ENCODE measurements at places on chromosomes 16 and 17.

- no peak for DNase-seq
These were observed 53.4 kb upstream of the CBX4 start for GRCh38 chr17:79892457-79893241.

GRCh38 chr16:27978876-27979275, 84.6 kb downstream of the GSG1L start:
- DNase-seq, result no peak

DNA sequence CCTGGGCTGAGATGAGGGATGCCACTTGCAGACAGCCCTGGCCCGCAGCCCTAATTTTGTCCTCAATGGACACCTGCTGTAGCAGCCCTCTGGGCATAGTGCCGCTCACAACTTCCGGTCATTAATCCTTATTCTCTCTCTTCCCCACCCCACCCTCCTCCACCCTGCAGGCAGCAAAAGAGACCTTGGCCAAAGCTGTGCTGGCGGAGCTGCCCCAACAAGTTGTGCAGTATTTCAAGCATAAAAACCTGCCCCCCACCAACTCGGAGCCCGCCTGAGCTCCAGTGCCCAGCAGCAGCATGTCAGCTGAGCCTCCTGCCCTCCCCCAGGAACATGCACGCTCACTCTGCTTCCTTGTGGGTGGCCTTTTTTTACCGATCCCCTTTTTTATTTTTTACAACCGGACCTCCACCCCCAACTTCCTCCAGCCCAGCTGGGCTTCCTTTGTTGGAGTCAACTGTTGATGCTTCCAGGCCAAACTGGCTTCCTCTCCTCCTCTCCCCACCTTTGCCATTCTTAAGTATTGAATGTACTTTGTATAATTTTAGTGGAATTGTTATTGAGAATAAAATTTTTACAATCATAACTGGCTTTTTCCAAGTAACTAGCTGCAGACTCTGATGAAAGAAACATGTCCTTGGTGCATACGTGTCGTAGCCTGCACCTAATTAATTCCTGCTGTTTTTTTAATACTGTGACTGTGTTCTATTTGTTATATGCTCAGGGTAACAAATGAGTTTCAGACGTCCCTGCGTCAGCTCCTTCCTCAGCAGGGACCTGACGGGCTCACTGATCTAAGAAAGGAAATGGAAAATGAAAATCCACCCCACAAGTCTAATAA, 38.2 kb downstream of the PSME3IP1 start:
- DNase-seq, result no peak

- DNase-seq, result no peak
These were observed 26.3 kb downstream of the ADORA2B start for GRCh38 chr17:15971098-15971678.

DNA sequence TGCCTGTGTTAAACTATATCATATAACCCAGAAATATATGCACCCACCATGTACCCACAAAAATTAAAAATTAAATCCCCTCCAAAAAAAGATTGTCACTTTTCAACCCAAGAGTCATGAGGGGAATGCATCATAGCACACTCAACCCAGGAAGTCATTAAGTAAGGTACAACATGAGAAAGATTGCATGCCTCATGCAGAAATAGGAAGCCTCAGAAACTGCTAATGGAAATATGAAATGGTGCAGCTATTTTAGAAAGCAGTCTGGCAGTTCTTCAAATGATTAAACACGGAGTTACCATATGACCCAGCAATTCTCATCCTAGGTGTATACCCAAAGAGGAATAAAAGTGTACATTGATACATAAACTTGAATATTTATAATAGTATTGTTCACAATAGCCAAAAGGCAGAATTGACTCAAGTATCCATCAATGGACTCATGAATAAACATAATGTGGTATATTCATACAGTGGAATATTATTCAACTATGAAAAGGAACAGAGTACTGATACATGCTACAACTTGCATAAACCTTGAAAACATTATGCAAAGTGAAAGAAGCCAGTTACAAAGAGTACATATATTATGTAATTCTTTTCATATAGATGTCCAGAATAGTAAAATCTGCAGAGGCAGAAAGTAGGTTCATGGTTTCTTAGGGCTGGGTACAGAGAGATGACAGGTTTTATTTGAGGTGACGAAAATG, 70.4 kb downstream of the TMEM100 start:
- no peak for DNase-seq

DNA sequence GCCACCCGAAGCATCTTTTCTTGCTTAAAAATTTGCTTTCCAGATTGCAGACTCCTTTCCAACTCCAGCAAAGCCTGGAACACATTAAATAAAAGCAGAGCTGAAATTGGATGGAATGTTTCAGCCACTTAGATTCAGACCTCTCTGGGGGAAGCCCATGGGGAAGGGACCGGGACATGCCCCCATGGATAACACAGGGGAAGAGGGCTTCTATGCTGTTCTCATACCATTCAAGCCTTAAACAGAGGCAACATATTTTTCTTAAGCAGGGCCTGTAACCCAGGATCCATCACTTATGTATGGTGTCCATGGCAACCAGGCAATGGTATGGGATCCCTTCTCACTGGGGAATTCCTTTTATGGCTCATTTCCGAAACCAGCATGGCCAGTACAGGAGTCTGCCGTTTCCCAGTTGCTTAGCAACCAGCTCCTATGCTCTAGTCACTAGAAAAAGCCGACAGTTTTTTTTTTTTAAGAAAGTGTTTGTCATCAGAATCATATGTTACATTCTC, 62.0 kb upstream of the MARCHF10 start:
- peak; percentile 10 for DNase-seq

DNA sequence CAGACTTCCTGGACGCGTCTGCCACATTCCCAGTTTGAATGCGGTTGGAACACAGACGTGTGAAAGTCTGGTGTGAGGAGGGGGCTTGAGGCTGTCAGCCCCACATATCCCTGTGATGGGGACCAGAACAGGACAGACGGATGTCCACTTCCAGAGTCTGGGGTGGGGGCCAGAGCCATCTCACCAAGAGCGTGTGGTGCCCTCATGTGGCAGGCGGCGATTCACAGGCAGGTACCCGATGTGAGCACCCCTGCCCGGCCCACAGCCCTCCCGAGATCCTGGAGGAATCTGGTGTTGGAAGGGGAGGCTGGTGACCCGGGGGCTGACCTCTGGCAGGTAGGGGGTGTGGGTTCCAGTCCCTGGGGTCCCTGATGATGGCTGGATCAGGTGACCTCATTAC, 51.5 kb downstream of the ENGASE start:
- DNase-seq, result no peak

- no peak for DNase-seq
These were observed 21.2 kb downstream of the PCTP start for GRCh38 chr17:55772086-55772485.

GRCh38 chr17:64709481-64709880, 47.4 kb upstream of the SMURF2 start:
- no peak for DNase-seq

DNA sequence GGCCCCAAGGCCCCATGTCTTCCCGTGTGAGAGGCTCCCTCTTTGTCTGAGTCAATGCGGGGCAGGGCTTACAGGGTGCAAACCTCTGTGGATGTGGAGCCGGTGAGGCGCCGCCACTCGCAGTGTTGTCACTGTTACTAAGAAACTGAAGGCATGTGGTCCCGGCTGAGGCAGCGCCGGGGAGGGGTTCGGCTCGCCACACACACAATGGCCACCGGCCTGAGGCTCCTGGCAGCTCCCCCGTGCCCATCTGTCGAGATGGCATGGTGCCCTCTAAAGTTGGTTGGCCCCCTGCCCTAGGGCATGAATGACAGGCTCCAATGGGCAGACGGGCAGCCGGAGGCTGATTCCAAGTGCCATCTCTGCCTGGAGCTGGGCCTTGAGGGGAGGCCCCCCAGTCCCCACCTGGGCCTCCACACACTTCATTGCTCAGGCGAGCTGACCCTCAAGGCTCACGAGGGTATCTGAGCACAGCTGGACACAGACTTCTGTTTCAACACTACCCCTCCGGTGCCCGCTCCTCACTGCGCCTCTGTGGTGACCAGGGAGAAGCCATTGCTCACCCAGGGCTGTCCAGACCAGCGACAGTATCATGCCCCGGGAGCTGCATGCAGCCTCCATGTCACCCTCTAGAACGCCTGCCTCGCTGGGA, 137.2 kb downstream of the C16orf78 start:
- DNase-seq, result no peak

GRCh38 chr16:79212114-79212791, 388.3 kb downstream of the MAF start:
- DNase-seq, result no peak

- peak; percentile 72 for DNase-seq
These were observed 30.4 kb upstream of the FBXW10B start for GRCh38 chr17:15649861-15650421.

GRCh38 chr17:63675607-63676546, 24.0 kb downstream of the LIMD2 start:
- DNase-seq, result peak; percentile 75

DNA sequence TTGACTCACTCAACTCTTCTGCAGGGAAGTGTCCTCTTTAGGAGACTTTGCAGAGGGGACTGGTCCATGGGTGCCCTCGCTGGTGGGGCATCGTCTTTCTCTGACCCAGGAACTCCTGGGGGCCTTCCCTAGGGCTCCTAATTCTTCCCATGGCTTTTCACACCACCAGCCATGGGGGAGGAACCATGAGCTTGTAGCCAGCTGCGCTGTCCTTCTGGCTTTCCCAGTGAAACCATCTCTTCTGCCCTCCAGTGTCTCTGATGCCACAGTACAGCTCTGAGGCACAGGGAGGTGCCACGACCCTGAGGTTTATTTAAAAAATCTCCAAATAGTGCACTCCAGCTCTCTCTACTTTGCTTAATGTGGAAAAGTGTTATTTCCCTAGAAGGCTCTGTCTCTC, 78.6 kb downstream of the SDR42E1 start:
- DNase-seq, result no peak

GRCh38 chr16:75252049-75252864, 833 bp upstream of the BCAR1 start:
- no peak for DNase-seq

DNA sequence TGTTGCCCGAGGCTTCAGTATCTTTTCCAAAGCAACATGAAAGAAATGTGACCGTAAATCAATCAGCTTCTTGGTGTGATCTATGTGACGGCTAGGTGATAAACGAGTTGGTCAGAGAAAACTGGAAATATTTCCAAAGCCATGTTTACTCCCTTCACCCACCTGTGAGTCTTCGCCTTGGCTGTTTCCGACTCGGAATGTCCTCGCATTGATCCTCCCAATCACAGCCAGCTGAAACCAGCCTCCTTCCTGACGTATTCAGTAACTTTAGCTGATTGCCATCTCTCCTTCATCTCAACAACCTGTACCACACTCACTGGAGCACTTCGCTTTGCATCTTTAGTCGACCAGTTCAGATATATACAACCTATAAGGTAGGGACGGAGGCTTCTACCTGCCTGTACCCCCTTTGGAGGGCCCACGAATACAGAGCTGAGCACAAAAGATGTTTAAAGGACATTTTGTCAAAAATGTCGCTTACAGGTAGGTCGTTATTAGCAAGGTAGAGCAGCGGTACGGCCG, 705 bp downstream of the KRABD2 start:
- DNase-seq, result no peak

GRCh38 chr16:12547608-12547922, 256.1 kb downstream of the CPPED1 start:
- DNase-seq, result no peak

- no peak for DNase-seq
These were observed 606.3 kb downstream of the KCNJ2 start for GRCh38 chr17:70775679-70776078.

DNA sequence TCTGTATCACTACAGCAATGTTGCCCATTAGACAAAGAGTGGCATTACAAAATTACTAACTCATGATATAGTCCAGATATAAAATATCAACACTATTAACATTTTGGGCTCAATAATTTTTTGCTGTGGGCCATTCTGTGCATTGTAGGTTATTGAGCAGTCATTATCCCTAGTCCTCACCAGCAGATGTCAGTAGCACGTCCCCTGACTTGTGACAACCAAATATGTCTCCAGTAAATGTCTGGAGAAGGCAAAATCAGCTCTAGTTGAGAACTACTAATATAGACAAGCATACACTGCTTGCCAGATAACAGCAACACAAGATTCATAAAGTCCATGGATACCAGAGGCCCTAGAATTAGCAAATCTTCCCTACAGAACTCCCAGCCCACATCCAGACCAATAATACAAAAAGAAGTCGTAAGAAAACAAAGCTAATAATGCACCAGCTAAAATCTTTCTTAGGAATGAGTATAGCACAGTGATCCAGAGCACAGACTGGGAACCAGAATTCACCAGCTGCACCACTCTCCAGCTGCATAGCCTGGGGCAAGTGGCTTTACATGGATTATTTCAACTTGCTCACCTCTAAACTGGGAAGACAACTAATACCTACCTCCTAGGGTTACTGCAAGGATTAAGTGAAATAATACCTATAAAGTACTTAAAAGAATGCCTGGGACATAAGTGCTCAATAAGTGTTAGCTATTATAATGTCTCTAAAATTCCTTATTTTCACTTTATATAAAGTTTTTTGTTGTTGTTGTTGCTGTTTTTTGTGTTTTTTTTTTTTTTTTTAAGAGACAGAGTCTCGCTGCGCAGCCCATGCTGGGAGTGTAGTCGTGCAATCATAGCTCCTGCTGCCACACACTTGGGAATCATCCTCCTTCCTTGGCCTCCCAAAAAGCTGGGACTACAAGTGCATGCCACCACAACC, 23.7 kb downstream of the HELZ start:
- DNase-seq, result peak; percentile 33

DNA sequence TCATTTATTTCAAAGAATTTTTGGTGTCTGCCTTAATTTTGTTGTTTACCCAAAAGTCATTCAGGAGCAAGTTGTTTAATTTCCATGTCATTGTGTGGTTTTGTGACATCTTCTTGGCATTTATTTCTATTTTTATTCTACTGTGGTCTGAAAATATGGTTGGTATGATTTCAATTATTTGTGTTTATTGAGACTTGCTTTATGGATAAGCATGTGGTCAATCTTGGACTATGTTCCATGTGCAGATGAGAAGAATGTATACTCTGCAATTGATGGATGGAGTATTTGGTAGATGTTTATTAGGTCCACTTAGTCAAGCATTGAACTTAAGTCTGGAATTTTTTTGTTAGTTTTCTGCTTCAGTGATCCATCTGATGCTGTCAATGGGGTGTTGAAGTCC, 383.0 kb downstream of the PMP22 start:
- no peak for DNase-seq
